ENCODE measurements at places on chromosomes 4 and X. TPM values are rescaled to one million over a fixed set of nuclear protein-coding genes. Genes with fewer than 3 reads are reported as not detected.

The RENBP gene
- 39.2 TPM for total RNA-seq

The NWD2 gene
- not detected for total RNA-seq

The TMEM35A gene
- total RNA-seq, result not detected

The RXFP1 gene
- total RNA-seq, result not detected

DNA sequence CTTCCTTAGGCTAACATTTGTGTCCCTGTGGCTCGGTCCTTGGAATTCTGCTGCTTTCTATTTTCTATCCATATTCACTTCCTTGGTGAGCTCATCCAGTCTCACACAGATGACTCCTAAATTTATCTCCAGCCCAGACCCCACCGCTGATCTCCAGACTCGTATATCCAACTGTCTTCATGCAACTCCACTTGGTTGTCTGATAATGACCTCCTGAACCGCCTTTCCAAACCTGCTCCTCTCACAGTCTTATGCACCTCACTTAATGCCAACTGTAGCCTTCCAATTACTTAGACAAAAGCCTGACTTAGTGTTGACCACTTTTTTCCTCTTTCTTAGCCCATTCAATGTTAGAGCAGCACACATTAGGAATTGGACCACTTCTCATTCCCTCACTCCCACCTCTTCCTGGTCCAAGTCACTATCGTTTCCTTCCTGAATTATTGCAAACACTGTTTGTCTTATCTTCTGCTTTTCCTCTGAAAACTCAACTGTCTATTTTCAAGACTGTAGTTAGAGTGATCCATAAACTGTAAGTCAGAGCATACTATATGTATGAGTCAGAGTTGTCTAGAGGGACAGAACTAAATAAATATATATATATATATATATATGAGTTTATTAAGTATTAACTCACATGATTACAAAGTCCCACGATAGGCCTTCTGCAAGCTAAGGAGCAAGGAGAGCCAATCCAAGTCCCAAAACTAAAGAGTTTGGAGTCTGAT, 292.5 kb downstream of the UNC5C start:
- no peak overlapping the region for H3K27ac ChIP-seq
- DNase-seq, result no peak
- H3K27me3 ChIP-seq, result no peaks in the 10 kb centered on the region
- H3K36me3 ChIP-seq, result no peaks in the 10 kb centered on the region

DNA sequence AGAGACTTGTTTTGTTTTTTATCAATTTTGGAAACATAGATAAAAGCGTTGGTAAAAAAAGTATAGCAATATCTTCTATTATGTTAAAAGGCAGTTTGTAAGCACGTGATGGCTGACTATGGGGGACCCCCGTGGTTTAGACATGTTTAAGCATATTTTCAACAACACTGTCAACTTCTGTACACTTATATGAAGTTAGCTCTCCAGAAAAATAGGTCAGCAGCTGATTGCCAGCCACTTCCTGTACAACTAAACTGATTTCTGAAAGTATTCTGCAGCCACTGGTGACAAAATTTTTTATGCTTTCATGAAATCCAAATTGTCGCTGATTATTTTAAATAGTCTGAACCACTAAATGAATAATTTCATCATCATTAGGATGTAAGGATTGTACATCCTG, 45.2 kb downstream of the RBMX2 start:
- H3K27ac ChIP-seq, result no peak overlapping the region
- no peaks in the 10 kb centered on the region for H3K4me1 ChIP-seq
- DNase-seq, result no peak
- no peaks in the 10 kb centered on the region for H3K36me3 ChIP-seq
- H3K4me3 ChIP-seq, result no peak overlapping the region

DNA sequence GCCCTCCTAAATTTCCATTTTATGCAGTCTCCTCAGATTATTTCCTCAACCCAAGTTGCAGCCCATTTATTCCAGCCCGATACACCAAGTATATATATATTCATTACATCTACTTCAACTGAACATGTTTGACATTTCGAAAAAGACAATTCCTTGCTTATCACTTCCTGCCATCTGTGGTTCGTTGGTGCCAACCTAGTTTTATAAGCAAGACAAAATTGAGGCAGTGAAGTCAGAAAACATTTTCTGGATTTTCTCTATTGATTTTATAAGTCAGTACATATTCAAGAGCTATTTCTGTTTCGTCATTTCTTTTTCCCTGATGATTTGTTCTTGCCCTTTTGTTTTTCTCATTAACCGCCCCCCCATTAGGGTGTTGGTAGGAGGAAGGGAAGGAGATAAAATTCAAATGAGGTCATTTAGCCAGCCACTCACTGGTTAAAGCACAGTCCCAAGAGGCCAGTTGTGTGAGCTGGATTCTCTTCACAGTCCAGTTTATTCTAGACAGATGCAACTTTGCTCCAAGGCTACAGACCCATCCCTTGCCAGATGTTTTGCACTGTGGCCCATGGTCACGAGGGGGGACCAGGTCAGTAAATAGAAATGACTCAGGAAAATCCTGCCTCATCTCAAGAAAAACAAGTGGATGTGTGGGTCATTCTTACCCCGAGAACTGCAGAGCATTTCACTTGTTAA, 20.3 kb upstream of the VEGFD start:
- H3K36me3 ChIP-seq, result no peaks in the 10 kb centered on the region
- no peak overlapping the region for H3K4me3 ChIP-seq
- no peak for DNase-seq
- H3K27me3 ChIP-seq, result no peaks in the 10 kb centered on the region
- no peaks in the 10 kb centered on the region for H3K4me1 ChIP-seq

DNA sequence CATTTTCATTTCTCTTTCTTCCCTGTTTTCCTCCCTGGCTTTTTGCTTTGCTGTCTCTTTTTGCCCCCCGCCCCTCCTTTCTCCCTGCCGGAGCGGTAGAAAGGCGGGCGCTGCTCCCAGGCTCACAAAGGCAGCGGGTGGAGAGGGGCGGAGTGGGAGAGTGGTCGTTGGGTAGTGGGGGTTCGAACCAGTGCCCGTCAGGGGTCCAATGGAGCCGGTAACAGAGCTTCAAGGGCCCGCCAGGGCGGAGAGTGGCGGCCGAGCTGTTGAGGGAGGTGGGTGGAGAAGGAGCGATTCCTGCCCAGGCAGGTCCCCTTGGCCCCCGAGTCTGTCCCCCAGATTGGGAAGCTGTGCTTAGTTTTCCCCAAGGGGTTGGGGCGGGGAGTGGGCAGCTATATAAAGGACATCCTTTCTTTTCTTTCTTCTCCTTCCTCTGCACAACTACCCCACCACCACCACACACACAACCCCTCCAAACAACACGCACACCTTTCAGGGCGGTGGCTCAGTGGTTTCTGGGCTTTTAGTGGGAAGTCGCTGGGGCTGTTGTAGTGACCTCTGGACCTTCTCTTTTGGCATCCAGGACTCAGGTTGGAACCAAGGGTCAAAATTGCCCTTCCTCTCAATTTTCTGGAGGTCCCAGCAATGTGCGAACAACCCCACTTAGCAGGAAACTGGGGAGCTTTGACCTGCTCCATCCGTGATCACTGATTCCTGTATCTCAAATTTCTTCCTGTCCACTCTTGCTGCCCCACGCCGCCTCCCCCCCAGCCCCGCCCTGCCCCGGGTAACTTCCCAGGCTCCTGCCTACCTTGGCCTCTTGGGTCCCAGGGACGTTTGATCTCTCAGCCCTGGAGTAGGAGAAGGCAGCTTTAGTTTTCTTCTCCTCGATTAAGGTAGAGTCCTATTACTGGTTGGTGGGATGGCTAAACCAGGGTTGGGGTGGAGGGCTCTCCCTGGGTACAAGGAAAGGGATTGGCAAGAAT, 1.9 kb downstream of the EFNB1 start:
- H3K27ac ChIP-seq, result no peak overlapping the region
- no peaks in the 10 kb centered on the region for H3K27me3 ChIP-seq
- peaks cover 12% of the 10 kb centered on the region for H3K4me1 ChIP-seq
- peak overlapping the region; percentile 78 for H3K4me3 ChIP-seq
- no peaks in the 10 kb centered on the region for H3K36me3 ChIP-seq

DNA sequence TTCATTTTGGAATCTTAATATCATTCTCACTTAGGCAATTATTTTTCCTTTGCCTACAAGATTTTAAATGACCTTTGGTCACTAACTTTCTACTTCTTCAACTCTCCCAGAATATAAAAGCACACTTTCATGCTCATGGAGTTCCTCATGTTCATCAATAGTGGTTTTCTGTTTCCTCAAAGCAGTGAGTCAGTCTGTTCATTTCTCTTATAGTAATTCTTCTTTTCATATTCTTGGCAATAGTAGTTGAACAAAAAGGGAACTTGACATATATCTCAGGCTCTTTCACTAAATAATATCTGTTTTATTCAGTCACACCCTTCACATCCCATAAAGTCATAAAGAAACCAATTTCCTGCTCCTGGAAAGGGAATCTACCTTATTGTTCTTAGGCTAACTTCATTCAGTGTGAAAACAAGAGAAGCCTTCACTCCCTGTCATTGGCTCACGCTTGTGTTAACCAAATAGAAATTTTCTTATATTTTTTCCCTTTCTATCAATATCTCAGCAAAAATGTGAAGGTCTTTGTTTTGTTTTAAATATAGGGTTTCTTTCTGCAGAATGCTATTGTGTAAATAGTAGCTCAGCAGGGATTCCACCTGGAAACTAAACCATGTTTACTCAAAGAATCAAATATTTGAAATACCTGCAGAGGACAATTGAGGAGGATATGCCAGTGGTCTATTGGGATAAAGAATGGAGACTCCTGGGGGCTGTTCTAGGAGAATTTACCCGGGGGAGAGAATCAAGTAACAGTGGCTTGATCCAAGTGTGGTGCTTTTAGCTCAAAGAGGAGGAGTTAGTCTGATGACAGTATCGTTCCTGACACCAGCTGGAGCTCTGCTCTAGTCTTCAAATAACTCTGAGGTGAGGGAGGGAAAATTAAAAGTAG, 13.4 kb upstream of the TNIP3 start:
- no peaks in the 10 kb centered on the region for H3K36me3 ChIP-seq
- H3K4me1 ChIP-seq, result no peaks in the 10 kb centered on the region
- DNase-seq, result no peak
- H3K27me3 ChIP-seq, result no peaks in the 10 kb centered on the region

DNA sequence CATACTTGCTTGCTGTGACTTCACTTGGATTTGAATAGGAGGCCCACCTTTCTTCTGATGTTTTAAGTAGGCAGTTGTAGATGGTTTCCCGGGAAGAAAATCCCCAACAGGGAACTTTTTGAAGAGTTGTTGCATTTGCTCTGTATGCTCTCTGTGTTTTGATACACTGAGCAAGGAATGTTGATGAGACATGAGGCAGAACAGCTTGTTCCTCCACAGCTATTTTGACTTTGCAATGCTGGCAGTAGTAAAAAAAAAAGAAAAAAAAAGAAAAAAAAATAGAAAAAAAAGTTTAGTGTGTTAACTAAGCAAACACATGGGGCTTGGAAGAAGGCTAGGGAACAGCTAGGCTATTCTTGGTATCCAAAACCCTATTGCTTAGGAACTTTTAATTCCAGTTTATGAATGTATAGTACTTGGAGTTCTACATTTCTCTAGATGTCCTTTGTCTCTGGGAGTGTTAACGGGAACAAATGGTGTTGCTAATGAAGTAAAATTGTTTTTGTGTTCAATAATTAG, 23.4 kb upstream of the PAQR3 start:
- DNase-seq, result no peak
- H3K27me3 ChIP-seq, result no peaks in the 10 kb centered on the region
- H3K36me3 ChIP-seq, result no peaks in the 10 kb centered on the region
- H3K4me3 ChIP-seq, result no peak overlapping the region
- H3K27ac ChIP-seq, result no peak overlapping the region
- H3K4me1 ChIP-seq, result no peaks in the 10 kb centered on the region

DNA sequence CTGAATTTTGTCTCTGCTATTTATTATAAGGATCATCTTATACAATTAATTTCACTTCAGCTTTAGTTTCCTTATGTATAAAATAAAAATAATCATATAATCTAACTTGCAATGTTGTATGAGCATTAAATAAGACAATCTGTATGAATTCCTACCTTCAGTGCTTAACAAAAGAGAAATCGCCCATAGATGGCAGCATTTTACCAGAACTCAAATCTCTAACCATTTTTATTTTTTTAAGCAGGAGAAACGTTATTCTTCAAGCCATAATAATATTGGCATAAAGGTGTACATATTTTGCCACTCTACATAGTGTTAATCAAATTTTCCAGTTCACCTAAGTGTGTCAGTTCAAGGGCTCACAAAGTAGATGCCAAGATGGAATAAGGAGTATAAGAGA, 78.8 kb downstream of the TMEM47 start:
- no peaks in the 10 kb centered on the region for H3K4me1 ChIP-seq
- H3K4me3 ChIP-seq, result no peak overlapping the region
- H3K27me3 ChIP-seq, result no peaks in the 10 kb centered on the region
- no peak overlapping the region for H3K27ac ChIP-seq

- H3K36me3 ChIP-seq, result peaks cover 2% of the 10 kb centered on the region
- peak overlapping the region; percentile 68 for H3K4me3 ChIP-seq
- H3K27ac ChIP-seq, result peak overlapping the region; percentile 53
- DNase-seq, result peak; percentile 45
- H3K4me1 ChIP-seq, result peaks cover 40% of the 10 kb centered on the region
Observed at GRCh38 chrX:65668377-65669310, 1.2 kb downstream of the MSN start.
